ENCODE measurements at places on chromosomes 3 and 15. TPM values are rescaled to one million over a fixed set of nuclear protein-coding genes. Genes with fewer than 3 reads are reported as not detected.

Gene ACKR4
- 0.87 TPM for total RNA-seq

Gene COPS2
- 111 TPM for total RNA-seq

Gene VPS18
- total RNA-seq, result 52.7 TPM

Gene IQCF5
- not detected for total RNA-seq

Gene ANKRD63
- not detected for total RNA-seq

Gene FETUB
- not detected for total RNA-seq

Gene ITIH4
- not detected for total RNA-seq

Gene INKA1
- total RNA-seq, result 0.17 TPM

GRCh38 chr3:31571325-31571724 lies 38.6 kb downstream of the STT3B start:
- no peak for DNase-seq

GRCh38 chr3:128549283-128550112 lies 56.5 kb upstream of the GATA2 start:
- DNase-seq, result peak; percentile 88

DNA sequence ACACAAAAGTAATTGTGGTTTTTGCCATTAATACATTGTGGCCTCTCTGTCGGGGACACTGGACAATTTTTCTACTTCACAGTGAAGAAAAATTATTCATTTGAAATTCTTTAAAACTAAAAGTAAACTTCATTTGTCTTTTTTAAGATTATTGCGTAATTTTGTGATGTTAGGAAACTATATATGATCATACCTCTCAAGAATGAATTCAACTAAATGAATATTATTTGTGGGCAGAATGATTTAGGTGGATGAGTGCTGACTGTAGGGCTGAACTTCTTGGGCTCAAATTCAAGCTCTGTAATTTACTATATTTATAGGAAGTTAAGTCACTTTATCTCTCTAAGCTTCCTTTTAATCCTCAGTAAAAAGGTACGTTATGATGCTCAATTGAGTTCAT lies 441.2 kb downstream of the ROBO1 start:
- no peak for DNase-seq

GRCh38 chr3:146065573-146066006 lies 95.4 kb downstream of the PLOD2 start:
- peak; percentile 71 for DNase-seq

GRCh38 chr3:188646592-188646991 lies 492.6 kb downstream of the LPP start:
- peak; percentile 69 for DNase-seq

DNA sequence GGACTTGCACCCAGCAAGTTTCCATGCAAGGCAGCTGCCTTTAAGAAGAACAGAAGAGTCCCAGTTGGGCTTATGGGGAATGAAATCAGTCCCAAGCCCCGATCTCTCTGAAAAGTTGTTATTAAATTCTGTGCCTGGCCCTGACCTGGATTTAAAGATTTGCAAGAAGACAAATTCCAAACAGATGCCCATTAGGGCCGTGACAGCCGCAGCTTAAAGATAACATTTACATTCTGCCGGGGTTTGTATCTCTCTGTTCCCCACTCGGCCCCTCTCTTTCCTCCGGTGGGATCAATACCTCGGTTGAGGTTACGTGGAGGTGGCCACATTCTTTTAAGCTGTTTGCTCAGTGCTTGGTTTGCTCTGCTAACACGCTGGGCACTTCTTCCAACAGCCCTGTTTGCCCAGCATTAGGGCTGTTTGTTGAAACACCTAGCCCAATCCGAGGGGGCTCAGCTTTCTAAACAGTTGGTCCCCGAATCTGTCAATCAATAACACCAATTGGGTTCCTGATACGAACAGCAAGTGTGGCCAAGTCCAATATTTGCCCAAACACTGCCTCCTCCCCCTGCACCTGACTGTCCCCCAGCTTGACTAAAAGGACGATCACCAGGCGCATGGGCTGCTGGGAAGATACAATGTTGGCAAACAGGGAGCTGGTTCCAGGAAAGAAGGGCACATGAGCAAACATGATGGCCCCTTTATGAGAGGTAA lies 108.6 kb downstream of the RPLP1 start:
- DNase-seq, result no peak

DNA sequence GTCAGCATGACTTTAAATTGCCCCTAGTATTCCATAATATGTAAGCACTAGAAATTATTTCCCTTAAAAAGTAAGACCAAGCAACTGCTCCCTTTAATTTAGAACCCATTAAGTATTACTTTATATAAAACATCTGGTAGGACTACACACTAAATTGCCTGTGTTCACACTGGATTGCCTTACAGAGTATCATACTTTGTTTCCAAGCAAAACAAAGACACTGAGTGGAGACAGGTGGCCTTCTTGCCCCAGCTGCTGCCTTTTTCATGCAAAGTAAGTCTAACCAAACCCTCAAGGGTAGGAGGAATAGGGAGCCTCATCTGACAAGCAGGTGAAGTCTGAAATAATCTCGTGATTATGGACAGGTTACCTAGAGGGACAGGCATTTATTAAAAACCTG lies 87.3 kb downstream of the PEX5L start:
- no peak for DNase-seq

All from renal cortical epithelial cell (primary cell).